ENCODE measurements at places on chromosomes 5 and 9. TPM values are rescaled to one million over a fixed set of nuclear protein-coding genes. Genes with fewer than 3 reads are reported as not detected.

Gene HRH2
- polyA plus RNA-seq, result 34.6 TPM

Gene TAF11L5
- polyA plus RNA-seq, result not detected

Gene TPPP
- 9.5 TPM for polyA plus RNA-seq

Gene PDGFRB
- 53.1 TPM for polyA plus RNA-seq

Gene C1QTNF2
- 1.1 TPM for polyA plus RNA-seq

Gene SLC34A3
- polyA plus RNA-seq, result not detected

Gene PLAC8L1
- polyA plus RNA-seq, result not detected

Gene IL31RA
- polyA plus RNA-seq, result not detected

Gene BARHL1
- not detected for polyA plus RNA-seq

Gene ACER2
- polyA plus RNA-seq, result 0.95 TPM

- H3K27ac ChIP-seq, result no peak overlapping the region
- H3K4me1 ChIP-seq, result no peaks in the 10 kb centered on the region
- H3K27me3 ChIP-seq, result peaks cover 6% of the 10 kb centered on the region
- no peaks in the 10 kb centered on the region for H3K36me3 ChIP-seq
- no peak overlapping the region for H3K4me3 ChIP-seq
Measured at GRCh38 chr9:138101444-138102234, 224.1 kb downstream of the CACNA1B start.

DNA sequence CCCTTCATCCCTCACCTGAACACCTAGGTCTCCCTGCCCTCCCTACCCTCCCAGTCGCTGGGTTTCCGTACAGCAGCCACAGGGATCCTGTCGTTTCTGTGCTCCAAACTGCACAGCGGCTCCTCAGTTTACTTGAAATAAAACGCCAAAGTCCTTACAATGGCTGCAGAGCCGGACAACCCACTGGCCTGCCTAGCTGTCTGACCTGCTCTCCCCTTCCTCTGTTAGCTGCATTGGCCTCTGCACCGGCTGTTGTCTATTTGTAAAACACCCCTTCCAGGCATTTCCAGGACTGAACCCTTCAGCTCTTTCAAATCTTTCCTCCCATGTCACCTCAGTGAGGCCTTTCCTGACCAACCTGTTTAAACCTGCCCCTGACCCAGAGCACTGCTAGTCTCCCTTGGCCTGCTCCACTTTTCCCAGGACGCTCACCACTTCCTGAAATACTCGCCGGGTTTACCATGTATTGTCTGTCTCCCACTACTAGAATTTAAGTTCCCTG is 9.1 kb upstream of the MGAT1 start:
- H3K4me3 ChIP-seq, result peak overlapping the region; percentile 79
- DNase-seq, result no peak
- H3K27ac ChIP-seq, result peak overlapping the region; percentile 99
- H3K27me3 ChIP-seq, result no peaks in the 10 kb centered on the region

DNA sequence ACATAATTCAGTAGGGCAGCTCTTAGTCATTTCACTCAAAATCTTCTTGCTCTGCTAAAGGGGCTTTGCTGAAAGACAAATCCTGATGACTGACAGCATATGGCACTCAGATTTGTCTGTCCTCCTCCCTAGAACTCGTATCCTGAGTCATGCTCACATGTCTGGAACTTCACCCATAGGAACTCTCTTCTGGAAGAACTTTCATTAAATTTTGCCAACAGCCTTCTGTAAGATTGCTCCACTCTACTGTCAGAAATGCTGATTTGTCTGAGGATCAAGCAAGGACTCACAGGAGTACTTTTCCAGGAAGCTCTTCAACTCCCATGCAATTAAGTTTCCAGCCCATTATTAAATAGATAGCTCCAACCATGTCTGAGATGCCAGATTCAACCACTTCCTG is 59.8 kb upstream of the SNX2 start:
- no peak for DNase-seq
- no peaks in the 10 kb centered on the region for H3K4me1 ChIP-seq
- no peaks in the 10 kb centered on the region for H3K27me3 ChIP-seq
- H3K36me3 ChIP-seq, result no peaks in the 10 kb centered on the region

GRCh38 chr9:36788534-36788933 is 215.8 kb downstream of the MELK start:
- H3K36me3 ChIP-seq, result no peaks in the 10 kb centered on the region
- H3K4me1 ChIP-seq, result no peaks in the 10 kb centered on the region
- H3K27me3 ChIP-seq, result no peaks in the 10 kb centered on the region
- DNase-seq, result no peak

GRCh38 chr5:114427204-114427603 is 65.3 kb downstream of the KCNN2 start:
- H3K36me3 ChIP-seq, result no peaks in the 10 kb centered on the region
- H3K4me1 ChIP-seq, result no peaks in the 10 kb centered on the region
- no peak overlapping the region for H3K4me3 ChIP-seq
- no peak overlapping the region for H3K27ac ChIP-seq
- no peaks in the 10 kb centered on the region for H3K27me3 ChIP-seq
- DNase-seq, result no peak

- H3K4me3 ChIP-seq, result no peak overlapping the region
- no peaks in the 10 kb centered on the region for H3K36me3 ChIP-seq
Measured at GRCh38 chr5:124410539-124411488, 335.6 kb downstream of the ZNF608 start.

GRCh38 chr9:101860920-101861319 is 122.5 kb upstream of the GRIN3A start:
- no peak for DNase-seq
- no peaks in the 10 kb centered on the region for H3K36me3 ChIP-seq
- H3K27me3 ChIP-seq, result no peaks in the 10 kb centered on the region
- H3K4me3 ChIP-seq, result no peak overlapping the region

DNA sequence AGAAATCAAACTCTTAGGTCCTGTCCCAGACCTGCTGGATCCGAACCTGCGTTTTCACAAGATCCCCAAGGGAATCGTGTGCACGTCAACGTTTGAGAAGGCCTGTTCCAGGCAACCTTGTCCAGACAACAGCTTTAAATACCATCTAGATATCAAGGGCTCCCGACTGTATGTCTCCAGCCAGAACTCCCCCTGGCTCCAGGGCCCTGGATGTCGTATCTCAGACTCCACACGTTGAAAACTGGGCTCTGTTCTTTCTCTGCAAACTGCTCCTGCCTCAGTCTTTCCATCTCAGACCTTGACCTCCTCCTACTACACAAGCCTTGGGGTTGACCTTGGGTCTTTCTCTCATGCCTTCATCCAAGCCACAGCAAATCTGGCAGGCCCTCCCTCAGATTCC is 5.8 kb upstream of the ENG start:
- DNase-seq, result no peak
- no peaks in the 10 kb centered on the region for H3K27me3 ChIP-seq
- H3K4me1 ChIP-seq, result peaks cover 83% of the 10 kb centered on the region
- peak overlapping the region; percentile 97 for H3K27ac ChIP-seq

GRCh38 chr5:14258840-14259239 is 115.7 kb downstream of the TRIO start:
- no peaks in the 10 kb centered on the region for H3K27me3 ChIP-seq
- peak overlapping the region; percentile 3 for H3K4me3 ChIP-seq
- no peak for DNase-seq
- H3K4me1 ChIP-seq, result peaks cover 11% of the 10 kb centered on the region
- no peaks in the 10 kb centered on the region for H3K36me3 ChIP-seq

DNA sequence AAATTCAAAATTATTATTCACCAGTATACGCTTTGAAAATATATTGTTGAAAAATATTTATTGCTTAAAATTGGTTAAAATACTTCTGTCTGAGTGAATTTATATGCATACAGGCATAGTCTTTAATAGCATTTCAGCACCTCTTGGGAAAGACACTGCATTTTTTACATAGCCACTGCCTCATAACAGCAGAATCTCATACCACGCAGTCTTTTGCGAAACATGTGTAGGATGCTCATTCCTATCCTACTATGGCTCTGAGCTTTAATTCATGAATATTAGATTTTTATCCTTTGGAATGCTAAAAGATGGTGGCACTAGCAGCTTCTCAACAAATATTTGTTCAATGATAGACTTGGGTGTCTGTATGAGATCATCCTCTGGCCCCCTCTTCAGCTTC is 94.0 kb upstream of the SH3GL2 start:
- no peaks in the 10 kb centered on the region for H3K4me1 ChIP-seq
- no peak for DNase-seq
- no peak overlapping the region for H3K4me3 ChIP-seq
- no peaks in the 10 kb centered on the region for H3K27me3 ChIP-seq
- no peaks in the 10 kb centered on the region for H3K36me3 ChIP-seq
- H3K27ac ChIP-seq, result no peak overlapping the region

DNA sequence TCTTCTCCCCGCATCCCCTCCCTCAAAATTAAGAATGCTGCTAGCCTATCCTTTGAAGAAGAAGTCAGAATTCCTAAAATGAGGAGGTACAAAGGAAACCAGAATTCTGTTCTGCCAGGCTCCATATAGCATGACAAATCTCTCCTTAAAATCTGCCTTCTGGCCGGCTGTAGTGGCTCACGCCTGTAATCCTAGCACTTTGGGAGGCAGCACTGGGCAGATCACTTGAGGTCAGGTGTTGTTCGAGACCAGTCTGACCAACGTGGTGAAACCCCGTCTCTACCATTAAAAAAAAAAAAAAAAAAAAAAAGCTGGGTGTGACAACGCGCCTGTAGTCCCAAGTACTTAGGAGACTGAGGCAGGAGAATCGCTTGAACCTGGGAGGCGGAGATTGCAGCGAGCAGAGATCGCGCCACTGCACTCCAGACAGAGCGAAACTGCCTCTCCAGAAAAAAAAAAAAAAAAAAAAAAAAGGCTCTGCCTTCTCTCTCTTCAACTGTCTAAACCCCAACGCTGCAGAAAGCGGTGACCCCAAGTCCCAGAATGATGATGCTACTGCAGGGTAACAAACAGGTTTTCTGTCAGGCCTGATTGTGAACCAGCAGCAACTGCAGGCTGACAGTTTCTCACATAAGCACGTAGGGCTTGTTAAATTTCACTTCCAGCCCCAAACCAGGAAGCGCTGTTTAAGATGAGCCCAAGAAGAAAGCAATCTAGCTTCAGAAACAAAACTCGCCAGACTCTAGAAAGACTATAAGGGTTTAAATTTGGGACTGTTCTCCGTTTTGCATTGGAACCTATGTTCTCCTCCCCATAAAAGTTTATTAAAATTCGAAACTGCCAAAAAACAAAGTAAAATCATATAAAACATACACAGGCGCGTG is 963 bp upstream of the CAST start:
- peak overlapping the region; percentile 99 for H3K27ac ChIP-seq
- no peaks in the 10 kb centered on the region for H3K36me3 ChIP-seq
- DNase-seq, result no peak
- H3K4me1 ChIP-seq, result peaks cover 4% of the 10 kb centered on the region
- peak overlapping the region; percentile 97 for H3K4me3 ChIP-seq

Data from heart left ventricle (tissue), 16 donors.